ENCODE measurements at places on chromosomes 3 and 15.
A peak's percentile ranks its signal among the peaks of the same experiment; 100 is the strongest.

DNA sequence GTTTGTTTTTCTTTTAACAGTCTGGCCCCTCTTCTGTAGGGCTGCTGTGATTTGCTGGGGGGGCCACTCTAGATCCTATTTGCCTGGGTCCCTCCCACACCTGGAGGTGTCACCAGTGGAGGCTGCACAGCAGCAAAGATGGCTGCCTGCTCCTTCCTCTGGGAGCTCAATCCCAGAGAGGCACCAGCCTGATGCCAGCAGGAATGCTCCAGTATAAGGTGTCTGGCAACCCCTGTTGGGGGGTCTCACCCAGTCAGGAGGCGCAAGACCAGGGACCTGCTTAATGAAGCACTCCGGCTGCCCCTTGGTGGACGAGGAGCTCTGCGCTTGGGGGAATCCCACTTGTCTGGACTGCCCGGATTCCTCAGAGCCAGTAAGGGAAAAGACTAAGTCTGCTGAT, 118.3 kb downstream of the GAP43 start:
- DNase-seq = no peak

GRCh38 chr3:5194801-5195509, 7.4 kb downstream of the EDEM1 start:
- no peak for DNase-seq

DNA sequence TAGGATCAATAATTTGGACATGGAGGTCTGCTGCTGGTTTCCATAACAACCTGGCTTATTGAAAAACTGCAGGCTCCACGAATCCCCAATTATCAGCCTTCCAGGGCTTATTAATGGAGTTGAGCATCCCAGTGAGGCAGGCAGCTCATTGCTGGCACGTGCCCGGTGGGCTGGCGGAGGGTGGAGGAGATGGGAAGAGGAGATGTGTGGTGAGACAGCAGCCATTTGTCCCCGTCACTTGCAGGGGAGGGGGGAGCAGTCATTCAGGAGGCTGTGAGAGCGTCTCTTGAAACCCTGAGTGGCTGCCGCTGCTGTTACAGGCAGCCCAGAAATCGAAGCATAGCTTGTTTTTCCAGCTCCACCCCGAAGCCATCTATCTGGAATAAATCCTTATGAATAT, 70.6 kb downstream of the GAP43 start:
- no peak for DNase-seq

- DNase-seq = no peak
These were observed 8.5 kb upstream of the ISLR2 start for GRCh38 chr15:74121858-74122257.

DNA sequence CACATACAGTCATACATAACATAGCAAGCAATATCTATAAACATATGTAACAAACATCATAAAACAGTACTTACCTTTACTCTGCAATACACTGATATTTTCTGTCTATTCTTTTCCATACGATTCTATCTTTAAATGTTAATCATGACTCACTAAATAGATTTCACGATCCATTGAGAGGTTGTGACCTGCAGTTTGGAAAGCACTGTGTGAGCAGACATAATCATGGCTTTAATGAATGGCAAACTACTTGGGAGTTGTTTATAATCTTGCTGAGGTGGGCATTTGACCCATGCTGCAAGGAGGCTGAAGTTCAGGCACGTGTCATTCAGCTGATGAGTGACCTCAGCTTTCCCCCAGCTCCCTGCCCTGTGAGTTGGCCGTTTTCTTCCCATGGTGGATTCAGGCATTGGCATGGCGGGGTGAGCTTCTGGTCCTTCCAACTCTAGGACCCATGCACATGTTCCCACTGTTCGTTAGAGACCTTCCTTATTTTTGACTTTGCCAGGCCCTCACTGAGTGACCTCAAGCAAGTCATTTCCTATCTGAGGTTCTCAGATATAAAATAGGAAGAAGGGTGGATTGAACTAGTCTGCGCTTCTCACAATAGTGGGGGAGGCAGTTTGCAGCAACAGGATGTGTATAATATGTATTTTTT, 41.7 kb downstream of the PAQR5 start:
- DNase-seq = no peak

- DNase-seq = no peak
These were observed 360.4 kb upstream of the ADAMTS9 start for GRCh38 chr3:65048151-65048550.

DNA sequence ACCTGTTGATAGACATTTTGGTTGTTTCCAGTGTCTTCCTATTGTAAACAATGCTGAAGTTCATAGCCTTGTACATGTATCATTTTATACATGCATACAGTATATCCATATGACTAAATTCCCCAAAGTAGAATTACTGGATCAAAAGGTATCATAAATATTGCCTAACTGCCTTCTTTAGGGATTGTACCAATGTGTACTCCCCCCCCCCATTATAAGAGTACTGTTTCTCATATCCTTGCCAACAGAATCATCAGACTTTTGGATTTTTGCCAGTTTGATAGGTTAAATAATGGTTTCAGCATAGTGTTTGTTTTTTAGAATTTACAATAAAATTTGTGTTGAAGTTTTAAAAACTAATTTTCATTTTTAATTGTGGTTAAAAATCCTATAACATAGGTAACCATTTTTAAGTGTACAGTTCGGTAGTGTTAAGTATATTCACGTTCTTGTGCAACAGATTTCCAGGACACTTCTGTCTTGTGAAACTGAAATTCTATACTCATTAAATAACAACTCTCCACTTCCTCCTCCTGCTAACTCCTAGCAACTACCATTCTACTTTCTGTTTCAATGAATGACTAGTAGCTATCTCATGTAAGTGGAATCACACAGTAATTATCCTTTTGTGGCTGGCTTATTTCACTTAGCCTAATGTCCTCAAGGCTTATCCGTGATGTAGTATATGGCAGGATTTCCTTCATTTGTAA, 30.8 kb upstream of the MAP3K13 start:
- DNase-seq = no peak

DNA sequence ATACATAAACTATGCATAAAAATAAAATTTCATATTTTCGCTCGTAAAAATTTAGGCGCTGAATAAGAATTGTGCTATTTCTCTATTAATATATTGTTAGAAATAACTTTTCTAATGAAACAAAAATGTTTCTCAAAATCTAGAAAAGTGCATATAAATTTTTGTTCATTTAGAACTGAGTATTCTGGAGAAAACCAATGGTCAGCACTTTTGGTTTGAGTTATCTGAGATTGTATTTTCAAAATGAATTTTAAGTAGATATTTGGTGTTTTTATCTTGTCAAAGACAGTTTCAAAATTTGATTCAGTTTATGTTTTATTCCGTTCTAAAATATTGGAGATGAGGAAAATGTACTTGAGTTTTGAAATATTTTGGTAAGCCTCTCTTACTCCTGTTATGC, 13.9 kb downstream of the MYNN start:
- DNase-seq = no peak

- DNase-seq = no peak
These were observed 35.4 kb downstream of the BCL2L10 start for GRCh38 chr15:52076889-52077781.

- no peak for DNase-seq
These were observed 39.3 kb upstream of the GATA2 start for GRCh38 chr3:128532012-128532983.

DNA sequence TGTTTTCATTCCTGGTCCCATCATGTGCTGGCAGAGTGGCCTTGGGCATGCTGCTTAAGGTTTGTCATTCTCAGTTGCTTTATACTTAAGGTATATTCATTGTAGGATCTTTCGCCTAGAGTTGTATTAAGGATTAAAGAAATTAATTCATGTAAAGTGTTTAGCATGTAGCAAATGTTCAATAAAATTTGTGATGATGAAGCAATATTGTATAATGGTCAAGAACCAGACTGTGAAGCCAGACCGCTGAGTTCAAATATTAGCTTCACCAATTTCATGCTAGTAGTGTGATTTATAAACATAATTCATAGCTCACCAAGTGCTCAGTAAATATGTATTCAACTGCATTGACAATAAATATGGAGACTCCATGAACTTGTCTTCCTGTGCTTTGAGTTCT, 178.5 kb downstream of the BBX start:
- no peak for DNase-seq

- DNase-seq = no peak
These were observed 110.2 kb downstream of the ST8SIA2 start for GRCh38 chr15:92503889-92504288.

DNA sequence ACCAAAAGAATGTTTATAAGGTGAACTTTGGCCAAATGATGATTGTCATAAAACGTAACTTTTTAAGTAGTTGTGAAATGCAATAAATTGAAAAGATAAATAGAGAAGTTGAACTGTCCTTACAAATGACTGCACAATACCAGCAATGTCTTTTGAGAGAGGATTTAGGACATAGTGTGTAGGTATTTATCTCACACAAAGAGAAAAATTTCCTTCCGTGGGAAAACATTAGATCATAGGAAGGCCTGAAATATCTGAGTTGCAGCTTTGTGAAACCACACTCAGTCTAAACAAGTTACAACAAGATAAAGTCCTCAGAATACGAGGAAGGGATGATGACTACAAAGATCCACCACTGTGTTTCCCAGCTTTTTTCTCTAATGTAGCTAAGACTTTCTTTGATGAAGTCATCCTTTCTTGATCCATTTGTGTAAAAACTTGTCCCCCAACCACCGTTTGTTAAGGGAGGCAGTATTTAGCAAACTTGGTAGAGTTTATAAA, 16.0 kb downstream of the ROBO2 start:
- DNase-seq = no peak

- no peak for DNase-seq
These were observed 101.5 kb upstream of the MYO5C start for GRCh38 chr15:52397118-52397517.

- no peak for DNase-seq
These were observed 4.7 kb upstream of the DIS3L start for GRCh38 chr15:66288551-66289185.

- no peak for DNase-seq
These were observed 101.0 kb downstream of the CD200R1L start for GRCh38 chr3:112745567-112746248.

- no peak for DNase-seq
These were observed 60.9 kb downstream of the RPLP1 start for GRCh38 chr15:69513450-69513960.

DNA sequence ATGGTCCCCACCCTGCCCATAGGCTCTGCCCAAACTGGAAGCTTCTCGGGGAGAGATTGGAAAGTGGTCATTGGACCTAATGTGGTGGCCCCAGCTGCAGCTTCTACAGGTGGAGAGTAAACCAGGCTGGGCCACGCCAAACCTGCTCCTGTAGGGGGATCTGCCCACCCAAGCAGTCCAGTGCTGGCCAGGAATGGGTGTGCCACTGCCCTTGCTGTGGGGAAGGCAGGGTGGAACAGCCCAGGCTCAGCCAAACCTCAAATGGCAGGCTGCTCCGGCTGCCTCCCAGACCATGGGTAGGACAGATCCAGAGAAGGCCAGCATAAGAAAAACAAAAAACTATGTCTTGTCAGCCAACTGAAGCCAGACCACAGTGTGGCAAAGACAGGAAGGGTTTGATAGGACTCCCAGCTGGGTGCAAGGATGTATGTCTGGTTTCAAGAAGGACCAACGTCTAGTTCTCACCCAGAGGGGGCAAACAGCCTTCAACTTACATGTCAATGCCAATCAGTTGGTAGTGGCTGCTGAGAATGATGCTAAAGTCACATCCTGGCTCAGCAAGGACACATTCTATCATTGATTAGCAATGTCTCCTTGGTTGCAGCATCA, 267.3 kb downstream of the UACA start:
- DNase-seq = no peak

DNA sequence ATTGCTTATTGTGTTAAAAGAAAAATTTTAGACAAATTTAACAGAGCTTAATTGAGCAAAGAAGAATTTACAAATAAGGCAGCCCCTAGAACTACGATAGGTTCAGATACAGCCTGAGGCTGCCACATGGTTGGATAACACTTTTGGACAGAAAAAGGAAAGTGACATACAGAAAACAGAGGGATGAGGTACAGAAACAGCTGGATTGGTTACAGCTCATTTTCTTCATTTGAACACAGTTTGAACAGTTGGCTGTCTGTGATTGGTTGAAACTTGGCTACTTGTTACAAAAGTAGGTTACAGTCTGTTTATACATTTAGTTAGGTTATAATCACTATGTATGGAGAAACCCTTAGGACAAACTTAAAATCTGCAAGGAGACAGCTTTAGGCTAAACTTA, 46.0 kb downstream of the STARD9 start:
- DNase-seq = no peak

DNA sequence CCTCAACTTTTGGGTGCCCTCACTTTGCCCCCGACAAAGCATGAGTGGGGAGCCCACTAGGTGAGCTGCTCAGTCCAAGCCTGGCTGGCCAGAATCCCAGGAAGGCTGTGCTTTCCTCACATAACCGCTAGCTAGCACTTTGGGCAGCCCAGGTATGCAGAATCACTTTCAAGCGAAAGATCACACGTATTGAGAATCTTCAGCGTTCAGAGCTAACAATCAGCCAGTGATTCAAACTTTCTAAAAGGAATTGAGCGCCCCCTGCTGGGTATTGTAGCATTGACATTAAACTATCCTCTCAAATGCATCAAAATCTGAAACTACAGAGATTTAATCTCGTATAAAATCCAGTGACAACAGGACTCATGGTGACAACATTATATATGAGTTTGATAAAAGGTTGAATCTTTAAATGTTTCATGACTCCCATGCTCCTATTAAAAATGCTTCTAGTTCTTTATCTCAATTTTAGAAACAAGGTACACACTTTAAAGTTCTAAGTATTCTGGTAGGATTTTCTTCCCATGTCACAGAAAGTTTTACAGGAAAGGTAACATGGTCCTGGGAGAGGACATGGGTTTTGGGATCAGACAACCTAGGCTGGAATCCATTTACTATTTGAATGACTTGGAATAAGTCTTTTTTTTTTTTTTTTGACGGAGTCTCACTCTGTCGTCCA, 11.8 kb downstream of the ANAPC13 start:
- DNase-seq = peak; percentile 45

Data from stimulated activated CD4-positive, alpha-beta T cell treated with anti-CD3 and anti-CD28 coated beads, Interleukin-1b, Interleukin-23, amount 100 ng/mL, for 1 hour (primary cell).